CD8-positive, alpha-beta memory T cell (primary cell): ENCODE measurements at places on chromosomes 4 and X.

DNA sequence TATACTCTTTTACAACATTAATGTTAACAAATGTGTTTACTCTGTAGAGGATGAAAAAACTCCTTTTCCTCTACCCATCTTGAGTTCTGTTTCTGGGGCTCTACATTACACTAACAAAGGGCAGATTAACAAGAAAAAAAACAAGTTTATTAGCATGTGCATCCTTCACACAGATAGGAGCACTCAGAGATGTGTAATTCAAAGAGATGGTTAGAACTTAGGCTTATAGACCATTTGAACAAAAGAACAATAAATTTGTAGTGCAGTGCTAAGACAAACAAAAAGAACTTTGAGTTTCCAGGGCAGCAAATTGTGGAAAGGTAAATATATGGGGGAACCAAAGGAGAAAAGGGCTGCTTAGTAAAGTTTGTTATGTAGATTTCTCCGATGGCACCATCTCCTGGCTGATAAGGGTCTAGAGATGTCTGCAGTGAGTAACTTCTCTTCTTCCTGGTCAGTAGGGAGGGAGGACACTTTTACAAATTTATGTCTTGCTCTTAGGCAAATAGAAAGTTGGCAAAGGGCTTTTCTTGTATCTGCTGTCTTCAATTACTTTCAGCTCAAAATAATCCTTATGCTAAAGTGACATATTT is 1249.9 kb upstream of the TENM3 start:
- H3K4me3 ChIP-seq: no peak overlapping the region
- H3K27me3 ChIP-seq: no peaks in the 10 kb centered on the region
- H3K27ac ChIP-seq: no peak overlapping the region
- H3K36me3 ChIP-seq: no peaks in the 10 kb centered on the region
- DNase-seq: no peak

- H3K27me3 ChIP-seq: no peaks in the 10 kb centered on the region
- no peak overlapping the region for H3K27ac ChIP-seq
- no peaks in the 10 kb centered on the region for H3K36me3 ChIP-seq
- no peak overlapping the region for H3K4me3 ChIP-seq
Measured at GRCh38 chr4:147864607-147865006, 132.7 kb downstream of the ARHGAP10 start.

DNA sequence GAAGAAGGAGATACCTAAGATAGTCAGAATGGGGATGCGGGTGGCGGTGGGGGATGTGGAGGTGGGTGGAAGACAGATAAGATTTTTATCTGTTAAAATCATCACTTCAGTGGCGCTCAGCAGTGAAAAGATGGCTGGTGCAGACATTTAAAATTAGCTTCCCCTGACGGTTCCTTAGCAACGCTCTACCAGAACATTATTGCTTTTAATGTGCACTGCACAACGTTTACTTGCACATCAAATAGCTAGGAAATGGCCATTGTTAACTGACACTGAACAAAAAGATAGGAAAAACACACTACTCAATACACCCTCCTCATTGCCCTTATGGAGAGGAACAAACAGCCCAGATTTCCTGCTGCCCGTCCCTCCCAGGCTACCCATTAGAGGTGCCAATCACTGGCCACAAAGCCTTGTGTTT is 61.0 kb upstream of the FTHL17 start:
- no peak overlapping the region for H3K4me3 ChIP-seq
- no peaks in the 10 kb centered on the region for H3K4me1 ChIP-seq
- H3K36me3 ChIP-seq: no peaks in the 10 kb centered on the region
- H3K27me3 ChIP-seq: no peaks in the 10 kb centered on the region
- no peak for DNase-seq

DNA sequence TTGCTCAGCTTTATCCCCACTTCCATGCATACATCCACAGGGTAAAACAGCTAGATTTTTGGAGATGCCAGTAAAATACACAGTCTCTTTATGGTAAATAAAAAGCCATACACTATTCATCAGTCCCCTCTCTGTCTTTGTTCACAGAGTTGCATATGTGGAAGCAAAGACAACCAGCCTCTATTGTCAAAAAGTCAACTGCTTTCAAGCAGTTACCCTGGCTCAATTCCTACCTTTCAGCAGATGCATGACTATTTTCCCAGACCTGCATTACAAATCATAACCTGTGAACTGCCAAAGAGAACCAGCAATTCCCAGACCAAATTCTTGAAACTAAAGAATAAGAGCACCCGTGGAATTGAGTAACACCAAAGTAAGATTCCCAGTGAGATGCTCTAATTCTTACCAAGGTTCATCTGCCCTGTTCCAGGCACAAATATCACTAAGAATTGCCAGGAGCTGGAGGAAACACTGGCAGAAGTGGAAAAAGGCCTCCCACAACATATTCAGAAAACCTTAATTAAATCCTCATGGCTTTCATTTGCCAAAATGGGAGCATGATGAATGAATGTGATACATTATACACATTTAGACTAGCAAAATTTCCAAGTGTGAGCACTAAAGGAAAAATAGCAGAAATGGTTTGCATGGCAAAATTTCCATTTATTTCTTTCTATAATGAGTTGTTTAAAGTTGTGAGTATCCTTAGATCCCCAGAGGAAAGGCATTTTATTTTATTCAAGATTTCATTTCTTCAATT is 391.2 kb upstream of the ADGRL3 start:
- DNase-seq: no peak
- no peaks in the 10 kb centered on the region for H3K27me3 ChIP-seq
- H3K4me1 ChIP-seq: no peaks in the 10 kb centered on the region
- no peak overlapping the region for H3K27ac ChIP-seq
- H3K4me3 ChIP-seq: no peak overlapping the region
